Naive B cell (primary cell): ENCODE measurements at places on chromosomes 6 and 20. TPM values are rescaled to one million over a fixed set of nuclear protein-coding genes. Genes with fewer than 3 reads are reported as not detected.

GRCh38 chr20:50146732-50147662 lies 6.5 kb downstream of the PEDS1 start:
- no peaks in the 10 kb centered on the region for H3K27me3 ChIP-seq
- peak overlapping the region; percentile 83 for H3K4me3 ChIP-seq
- H3K36me3 ChIP-seq: peaks cover 14% of the 10 kb centered on the region
- H3K4me1 ChIP-seq: peaks cover 65% of the 10 kb centered on the region
- DNase-seq: peak; percentile 84

DNA sequence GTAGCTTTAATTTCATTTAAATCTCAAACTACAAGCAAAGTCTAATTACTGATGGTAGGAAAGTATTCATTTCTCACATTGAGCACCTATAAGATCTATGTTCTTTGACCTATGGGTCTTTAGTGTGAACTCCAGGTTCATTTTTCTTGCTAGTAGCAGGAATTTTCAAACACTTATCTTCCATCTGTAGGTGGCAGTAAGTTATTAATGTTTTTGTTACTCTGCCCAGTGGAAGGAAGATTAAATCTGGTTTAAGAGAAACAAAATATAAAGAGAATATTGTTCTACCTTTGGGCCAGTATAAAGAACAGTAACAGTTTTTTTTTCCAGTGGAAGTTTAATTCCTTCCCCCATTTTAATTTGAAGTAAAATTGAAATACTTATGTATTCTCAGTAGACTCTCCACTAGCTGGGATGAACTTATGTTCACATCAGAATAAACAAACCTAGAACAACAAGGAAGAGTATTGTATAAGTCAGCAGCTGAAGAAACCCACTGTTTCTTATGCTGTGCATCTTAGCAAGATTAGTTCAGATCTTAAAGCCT lies 328.2 kb downstream of the PHF3 start:
- H3K4me3 ChIP-seq: no peak overlapping the region
- H3K36me3 ChIP-seq: no peaks in the 10 kb centered on the region
- no peaks in the 10 kb centered on the region for H3K27me3 ChIP-seq
- no peaks in the 10 kb centered on the region for H3K4me1 ChIP-seq
- H3K27ac ChIP-seq: no peak overlapping the region

DNA sequence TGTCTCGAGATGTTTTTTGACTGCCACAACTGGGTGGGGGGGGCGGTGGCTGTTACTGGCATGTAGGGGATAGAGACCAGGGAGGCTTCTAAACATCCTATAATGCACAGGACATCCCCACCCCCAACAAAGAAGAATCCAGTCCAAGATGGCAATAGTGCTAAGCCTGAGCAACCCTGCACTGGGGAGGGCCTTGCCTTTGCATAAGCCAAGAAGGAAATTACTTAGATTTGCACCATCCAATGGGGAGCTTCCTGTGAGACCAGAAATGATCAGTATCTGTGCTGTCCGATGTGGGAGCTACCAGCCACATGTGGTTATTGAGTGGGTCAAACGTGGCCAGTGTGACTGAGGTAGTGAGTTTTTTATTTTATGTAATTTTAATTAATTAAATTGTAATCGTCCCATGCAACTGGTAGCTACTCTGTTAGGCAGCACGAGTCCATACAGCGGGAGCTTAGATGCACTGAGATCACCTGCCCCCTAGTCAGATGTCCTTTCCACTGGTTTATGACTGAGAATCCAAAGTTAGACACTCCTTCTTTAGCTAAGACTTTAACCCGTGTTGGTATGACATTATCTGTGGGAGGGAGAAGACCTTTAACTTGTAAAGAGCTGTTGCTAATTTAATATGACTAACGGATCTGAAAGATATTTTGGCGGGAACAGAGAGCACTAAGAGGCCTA lies 97.4 kb upstream of the NEDD9 start:
- peaks cover 75% of the 10 kb centered on the region for H3K4me1 ChIP-seq
- H3K27me3 ChIP-seq: no peaks in the 10 kb centered on the region
- peaks cover 25% of the 10 kb centered on the region for H3K36me3 ChIP-seq
- no peak for DNase-seq
- H3K4me3 ChIP-seq: peak overlapping the region; percentile 47

The ISM1 gene
- not detected for polyA plus RNA-seq

GRCh38 chr20:33832103-33832804 lies 21.1 kb downstream of the CHMP4B start:
- no peak overlapping the region for H3K4me3 ChIP-seq
- peaks cover 9% of the 10 kb centered on the region for H3K36me3 ChIP-seq
- peaks cover 72% of the 10 kb centered on the region for H3K4me1 ChIP-seq
- no peak for DNase-seq
- H3K27me3 ChIP-seq: no peaks in the 10 kb centered on the region
- no peak overlapping the region for H3K27ac ChIP-seq

- no peak overlapping the region for H3K4me3 ChIP-seq
- no peak for DNase-seq
- H3K4me1 ChIP-seq: no peaks in the 10 kb centered on the region
- no peaks in the 10 kb centered on the region for H3K27me3 ChIP-seq
- H3K27ac ChIP-seq: no peak overlapping the region
Observed at GRCh38 chr6:162379757-162380409, 347.7 kb downstream of the PRKN start.

GRCh38 chr6:39610221-39610620 lies 115.0 kb downstream of the KIF6 start:
- no peaks in the 10 kb centered on the region for H3K36me3 ChIP-seq
- H3K4me3 ChIP-seq: no peak overlapping the region
- no peak overlapping the region for H3K27ac ChIP-seq
- DNase-seq: no peak
- H3K4me1 ChIP-seq: no peaks in the 10 kb centered on the region
